Kidney (tissue), 22 donors: ENCODE measurements at places on chromosomes 12 and 14.
A peak's percentile ranks its signal among the peaks of the same experiment; 100 is the strongest.

- DNase-seq: peak; percentile 40
These were observed 96.8 kb upstream of the MDM1 start for GRCh38 chr12:68428724-68429501.

GRCh38 chr12:39622306-39622705 lies 2.7 kb upstream of the ABCD2 start:
- DNase-seq: no peak

DNA sequence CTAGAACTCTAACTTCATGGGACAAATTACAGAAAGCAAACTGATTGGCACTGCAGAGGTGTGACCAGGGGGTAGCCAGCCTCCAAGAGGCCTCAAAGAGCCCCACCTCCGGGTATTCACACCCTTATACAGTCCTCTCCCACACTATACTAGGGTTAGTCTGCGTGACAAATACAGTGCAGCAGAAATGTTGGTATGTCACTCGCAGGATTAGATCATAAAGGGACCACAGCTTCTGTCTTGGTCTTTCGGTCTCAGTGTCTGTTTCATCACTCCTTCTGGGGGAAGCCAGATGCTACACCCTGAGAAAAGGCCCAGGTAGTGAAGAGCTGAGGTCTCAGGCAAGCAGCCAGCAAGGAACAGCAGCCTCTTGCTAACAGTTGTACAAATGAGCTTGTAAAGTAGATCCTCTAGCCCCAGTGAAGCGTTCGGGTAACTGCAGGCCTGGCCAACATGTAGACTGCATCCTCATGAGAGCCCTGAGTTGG lies 68.9 kb upstream of the SAV1 start:
- no peak for DNase-seq

GRCh38 chr12:19276767-19277166 lies 147.2 kb downstream of the PLEKHA5 start:
- no peak for DNase-seq

- peak; percentile 76 for DNase-seq
These were observed 43.7 kb downstream of the DDX11 start for GRCh38 chr12:31117203-31118011.
